Stimulated activated CD8-positive, alpha-beta memory T cell treated with anti-CD3 and anti-CD28 coated beads, Interleukin-7, amount 100 ng/mL, for 1 hour (primary cell): ENCODE measurements at places on chromosomes 1 and 21.

GRCh38 chr21:31987696-31988095 is 114.9 kb downstream of the HUNK start:
- DNase-seq = no peak

GRCh38 chr1:228848406-228848805 is 113.1 kb downstream of the RHOU start:
- DNase-seq = no peak

- DNase-seq = no peak
These were observed 28.9 kb downstream of the AGT start for GRCh38 chr1:230684998-230685397.

DNA sequence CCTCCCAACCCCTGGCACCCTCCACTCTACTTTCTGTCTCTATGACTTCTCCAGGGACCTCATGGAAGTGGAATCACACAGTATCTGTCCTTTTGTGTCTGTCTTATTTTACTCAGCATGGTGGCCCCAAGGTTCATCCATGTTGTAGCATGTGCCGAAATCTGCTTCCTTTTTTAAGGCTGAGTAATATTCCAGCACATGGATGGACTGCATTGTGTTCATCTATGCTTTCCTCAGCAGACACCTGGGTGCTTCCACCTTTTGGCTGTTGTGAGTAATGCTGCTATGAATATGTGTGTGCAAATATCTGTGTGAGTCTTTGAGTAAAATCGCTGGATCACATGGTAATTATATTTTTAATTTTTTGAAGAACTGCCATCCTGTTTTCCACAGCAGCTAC is 1.6 kb upstream of the PFKL start:
- DNase-seq = no peak

GRCh38 chr21:38312822-38313221 is 56.0 kb downstream of the KCNJ15 start:
- no peak for DNase-seq

GRCh38 chr1:29523576-29523975 is 287.3 kb downstream of the PTPRU start:
- DNase-seq = no peak

- no peak for DNase-seq
These were observed 97.1 kb downstream of the AK5 start for GRCh38 chr1:77378723-77379535.

- DNase-seq = peak; percentile 51
These were observed 8.4 kb upstream of the IKBKE start for GRCh38 chr1:206461602-206462455.

DNA sequence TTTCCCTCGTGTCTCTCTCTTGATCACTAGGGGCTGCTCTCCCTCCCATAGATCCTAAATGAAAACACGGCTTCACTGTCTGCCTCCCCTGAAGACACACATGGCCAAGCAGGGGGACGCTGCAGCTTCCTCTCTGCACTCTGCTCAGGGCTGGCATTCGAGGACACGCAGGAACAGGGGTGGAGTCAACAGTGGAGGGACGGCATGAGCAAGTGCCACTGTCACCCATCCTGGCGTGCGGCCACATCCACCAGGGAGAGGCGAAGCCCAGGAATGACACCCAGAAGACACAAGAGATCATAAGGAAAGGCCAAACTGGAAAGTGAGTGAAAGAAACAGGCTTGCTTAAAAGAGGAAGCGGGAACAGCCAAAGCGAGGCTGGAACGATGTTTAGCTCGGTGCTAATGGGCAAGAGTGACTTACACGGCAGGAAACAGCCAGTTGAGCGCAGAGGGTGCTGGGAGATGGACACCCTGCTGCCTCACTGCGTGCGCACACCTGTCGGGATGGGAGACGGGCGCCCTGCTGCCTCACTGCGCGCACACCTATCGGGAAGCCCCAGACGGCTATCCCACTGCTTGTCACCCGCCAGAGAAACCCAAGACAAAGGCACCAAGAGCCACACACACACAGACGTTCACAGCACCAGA is 13.6 kb upstream of the C1QTNF12 start:
- no peak for DNase-seq

- no peak for DNase-seq
These were observed 167.2 kb downstream of the CYYR1 start for GRCh38 chr21:26405735-26406361.

GRCh38 chr1:240073097-240073496 is 18.6 kb upstream of the FMN2 start:
- DNase-seq = no peak

GRCh38 chr1:208183977-208184911 is 59.9 kb downstream of the PLXNA2 start:
- no peak for DNase-seq

GRCh38 chr1:30508611-30509010 is 214.8 kb downstream of the MATN1 start:
- DNase-seq = no peak

- no peak for DNase-seq
These were observed 37.6 kb upstream of the ZNF124 start for GRCh38 chr1:247209396-247209795.

GRCh38 chr1:70441392-70442035 is 30.4 kb downstream of the CTH start:
- no peak for DNase-seq

DNA sequence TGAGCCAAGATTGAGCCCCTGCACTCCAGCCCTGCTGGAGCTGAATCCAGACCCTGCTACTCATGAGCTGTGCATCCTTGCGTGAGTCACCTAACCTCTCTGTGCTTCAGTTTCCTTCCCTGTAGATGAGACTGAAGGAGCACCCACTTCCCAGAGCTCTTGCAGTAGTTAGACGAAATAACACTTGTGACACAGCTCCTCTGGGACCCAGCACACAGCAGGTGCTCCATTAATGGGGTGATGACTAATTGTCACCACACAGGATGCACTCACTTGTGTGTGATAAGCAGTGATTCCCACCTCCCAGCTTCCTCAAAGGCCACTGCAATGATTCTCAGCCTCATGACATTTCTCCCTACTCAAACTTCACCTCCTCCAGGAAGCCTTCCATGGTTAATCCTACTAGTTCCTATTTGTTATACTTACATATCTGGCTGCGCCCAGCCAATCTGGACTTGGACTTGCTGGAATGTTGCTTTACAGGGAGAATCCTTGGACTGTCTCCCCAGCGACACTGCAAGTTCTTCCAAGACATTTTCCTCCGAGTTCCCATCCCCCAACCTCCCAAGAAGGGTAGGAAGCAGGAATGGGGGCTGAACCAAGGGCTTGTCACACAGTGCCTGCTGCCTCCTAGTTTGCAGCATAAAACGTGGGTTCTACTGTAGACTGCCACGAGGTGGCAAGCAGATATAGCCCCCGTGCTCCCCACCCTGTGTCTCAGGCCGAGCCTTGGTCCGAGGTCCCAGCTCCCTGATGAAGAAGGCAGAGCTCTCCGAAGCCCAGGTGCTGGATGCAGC is 17.2 kb downstream of the DRAXIN start:
- DNase-seq = no peak

GRCh38 chr1:49854741-49855140 is 169.0 kb downstream of the AGBL4 start:
- no peak for DNase-seq

GRCh38 chr1:236990052-236990445 is 14.2 kb downstream of the MT1HL1 start:
- no peak for DNase-seq
